ENCODE measurements at places on chromosomes 11 and 22.

DNA sequence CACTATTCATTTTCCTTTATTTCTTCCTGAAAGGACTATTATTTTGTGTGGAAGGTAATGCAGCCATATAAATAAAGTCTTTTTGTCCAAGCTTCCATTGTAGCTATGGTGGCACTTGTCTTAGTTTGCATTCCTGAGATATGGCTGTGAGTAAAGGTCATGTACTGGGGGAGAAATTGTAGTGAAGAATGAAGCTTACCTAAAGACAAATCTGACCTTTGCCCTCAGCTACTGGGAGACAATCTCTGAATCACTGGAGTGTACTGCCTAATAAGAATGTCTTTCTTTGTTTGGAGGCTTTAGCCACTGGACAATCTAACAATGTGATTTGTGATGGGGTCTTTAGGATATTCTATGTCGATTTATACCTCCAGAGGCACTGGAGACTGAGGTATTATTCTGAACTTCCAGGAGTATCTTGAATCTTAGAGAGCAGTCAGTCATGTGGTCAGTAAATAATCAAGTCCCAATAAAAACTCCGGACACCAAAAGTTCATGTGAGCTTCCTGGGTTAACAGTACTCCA, 39.7 kb upstream of the OR5AK2 start:
- no peak for DNase-seq

DNA sequence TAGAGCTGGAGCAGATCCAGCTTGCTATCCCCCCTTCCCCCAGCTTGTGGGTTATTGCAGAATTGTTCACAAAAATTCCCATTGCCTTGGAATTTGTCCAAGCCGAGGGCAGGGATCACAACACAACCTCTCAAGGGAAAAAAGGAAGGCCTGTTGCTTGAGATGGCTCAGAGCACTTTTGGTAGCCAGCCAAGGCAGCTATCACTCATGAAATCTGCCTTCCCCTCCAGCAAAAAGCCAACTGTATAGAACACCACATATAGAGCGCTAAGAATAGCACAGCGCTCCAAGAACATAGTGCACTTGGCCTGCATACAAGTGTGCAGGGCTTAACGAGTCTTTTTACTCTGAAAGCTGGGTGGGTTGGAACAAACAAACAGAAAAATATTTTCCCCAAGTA, 46.2 kb downstream of the FAM83F start:
- no peak for DNase-seq

- DNase-seq, result no peak
Observed at GRCh38 chr11:60852117-60852981, 3.4 kb downstream of the PTGDR2 start.

GRCh38 chr11:10181811-10182210, 112.2 kb downstream of the SBF2 start:
- no peak for DNase-seq

DNA sequence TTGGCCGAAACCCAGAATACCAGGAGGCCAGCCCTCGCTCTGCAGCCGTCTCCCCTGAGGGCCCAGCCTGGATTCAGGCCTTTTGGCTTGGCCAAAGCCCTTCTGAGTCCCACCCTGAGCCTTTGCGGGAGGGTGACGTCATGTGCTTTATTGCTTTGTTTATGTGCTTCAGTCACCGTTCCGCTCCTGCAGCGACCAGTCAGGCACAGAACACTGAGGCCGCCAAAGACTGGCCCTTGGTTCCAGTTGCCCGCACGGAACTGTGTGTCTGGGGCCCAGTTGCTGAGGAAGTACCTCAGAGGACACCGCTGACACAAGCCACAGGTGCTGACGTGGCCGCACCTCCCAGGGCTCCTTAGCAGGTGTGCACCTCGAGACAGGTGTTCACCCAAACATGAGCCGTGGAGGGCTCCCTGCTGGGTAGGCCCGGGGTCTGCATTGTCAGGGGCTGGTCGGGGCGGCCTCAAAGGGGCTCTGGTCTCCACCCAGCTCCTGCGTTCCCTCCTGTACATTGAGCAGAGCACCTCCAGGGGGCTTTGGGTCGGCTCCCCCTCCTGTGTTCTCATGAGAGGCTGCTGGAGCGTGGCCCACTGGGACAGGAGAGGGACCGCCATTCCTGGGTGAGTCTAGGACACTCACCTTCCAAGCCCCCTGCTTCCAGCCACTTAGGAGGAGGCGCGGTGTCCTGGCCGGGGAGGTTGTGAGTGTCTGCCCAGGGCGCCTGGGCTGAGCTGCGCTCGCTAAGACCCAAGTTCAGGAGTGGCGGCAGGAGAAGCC, 376.8 kb downstream of the TBC1D22A start:
- DNase-seq, result no peak

Data from CD4-positive, alpha-beta T cell treated with Interleukin-10 for 1 hour (primary cell).